ENCODE measurements at places on chromosomes 6 and 20.
A peak's percentile ranks its signal among the peaks of the same experiment; 100 is the strongest.

DNA sequence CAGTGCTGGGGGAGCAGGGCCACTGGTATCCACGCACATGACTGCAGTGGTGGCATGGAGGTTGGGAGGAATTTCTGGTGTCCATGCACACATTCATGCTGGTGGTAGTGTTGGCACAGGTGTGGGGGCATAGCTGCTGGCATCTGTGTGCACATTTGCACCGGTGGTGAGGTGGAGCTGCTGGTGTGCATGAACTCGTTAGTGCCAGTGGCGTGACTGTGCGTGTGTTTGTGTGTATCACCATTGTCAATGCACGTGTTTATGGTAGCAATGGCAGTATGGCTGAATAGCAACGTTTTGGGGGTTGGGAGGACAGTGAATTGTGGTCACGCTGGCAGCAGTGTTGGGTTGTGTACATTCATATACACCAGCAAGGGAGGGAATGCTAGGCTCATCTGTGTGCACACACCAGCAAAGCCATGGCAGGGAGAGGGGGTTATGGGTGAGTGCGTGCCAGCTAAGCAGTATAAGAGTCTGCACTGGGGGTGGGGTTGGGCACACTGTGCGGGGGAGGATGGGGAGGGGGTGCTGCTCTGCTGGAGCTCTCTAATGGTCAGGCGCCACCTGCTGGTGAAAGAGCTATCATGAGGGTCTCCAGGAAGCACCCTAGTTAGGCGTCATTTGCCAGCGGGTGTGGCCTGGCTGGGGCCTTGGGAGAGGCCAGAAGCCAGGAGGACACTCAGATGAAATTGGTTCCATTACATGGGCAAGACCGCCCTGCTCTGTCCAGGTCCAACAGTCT, 626.1 kb upstream of the ID4 start:
- peak; percentile 5 for DNase-seq

GRCh38 chr6:77457720-77458349, 5.5 kb downstream of the HTR1B start:
- peak; percentile 53 for DNase-seq

GRCh38 chr6:135158397-135158796, 22.7 kb upstream of the MYB start:
- DNase-seq: no peak

GRCh38 chr20:59177266-59178250, 13.9 kb downstream of the ZNF831 start:
- DNase-seq: no peak

DNA sequence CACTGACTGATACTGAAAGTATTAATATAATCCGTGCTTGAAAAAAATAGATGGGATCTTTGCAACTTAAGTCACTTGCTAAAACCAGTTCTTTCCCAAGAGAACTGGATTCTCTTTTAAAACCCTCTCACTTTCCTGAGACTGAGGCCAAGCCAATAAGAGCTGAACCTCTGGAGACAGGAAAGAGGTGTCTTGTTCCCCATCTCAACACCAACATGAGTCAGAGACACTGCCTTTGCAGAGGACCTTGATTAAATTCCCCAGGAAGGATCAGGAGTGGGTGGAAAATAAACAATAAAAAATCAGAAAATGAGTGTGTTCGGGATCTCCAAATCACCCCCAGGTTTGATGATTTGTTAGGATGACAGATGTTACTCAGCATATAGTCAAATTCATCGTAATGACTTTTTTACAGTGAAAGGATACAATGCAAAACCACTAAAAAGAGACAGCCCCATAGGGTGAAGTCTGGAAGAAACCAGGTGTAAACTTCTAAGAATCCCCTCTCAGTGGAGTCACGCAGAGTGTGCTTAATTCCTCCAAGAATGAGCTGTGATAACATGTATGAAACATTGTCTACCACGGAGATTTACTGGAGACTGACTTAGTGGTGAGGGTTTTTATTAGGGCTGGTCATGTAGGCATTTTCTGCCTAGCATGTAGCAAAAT, 122.8 kb upstream of the BEND3 start:
- no peak for DNase-seq

DNA sequence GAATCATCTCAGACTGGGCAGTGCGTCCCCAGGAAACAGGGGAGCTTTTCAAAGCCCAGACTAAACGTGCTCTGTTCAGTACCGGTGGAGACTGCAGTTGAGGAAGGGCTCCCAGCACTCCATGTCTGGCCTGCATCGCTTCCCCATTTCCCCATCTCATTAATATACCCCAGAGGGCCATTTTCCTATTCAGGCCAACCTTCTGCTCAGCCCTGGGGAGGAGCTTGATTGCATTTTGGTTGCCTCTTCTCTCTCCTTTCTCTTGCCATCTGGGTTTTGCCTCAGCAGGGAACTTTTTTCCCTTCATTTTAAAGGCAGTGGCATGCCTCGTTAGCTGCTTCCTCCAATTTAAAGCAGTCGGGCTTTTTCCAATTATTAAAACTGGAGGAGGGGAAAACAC, 394.3 kb upstream of the SOX4 start:
- no peak for DNase-seq

DNA sequence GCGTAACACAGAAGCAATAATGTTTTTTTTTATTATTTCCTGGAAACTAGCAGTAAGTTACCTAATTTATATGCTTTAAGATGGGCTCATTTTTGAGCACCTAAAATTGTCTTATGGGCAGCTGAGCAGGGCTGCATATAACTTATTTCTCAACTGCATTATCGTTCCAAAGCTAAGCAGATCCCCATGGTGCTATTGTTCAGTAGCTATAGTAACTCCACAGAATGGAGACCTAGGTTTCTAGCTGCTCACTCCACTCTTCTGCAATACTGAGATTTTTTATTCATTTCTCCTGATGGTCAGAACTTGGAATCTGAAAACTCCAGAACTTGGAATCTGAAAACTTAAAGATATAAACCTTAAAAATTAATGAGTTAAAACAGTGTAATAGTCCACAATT, 18.7 kb downstream of the CRISP1 start:
- DNase-seq: no peak

GRCh38 chr20:58669287-58670006, 18.4 kb downstream of the STX16 start:
- no peak for DNase-seq

GRCh38 chr6:166599205-166599604, 12.7 kb upstream of the RAMACL start:
- no peak for DNase-seq

DNA sequence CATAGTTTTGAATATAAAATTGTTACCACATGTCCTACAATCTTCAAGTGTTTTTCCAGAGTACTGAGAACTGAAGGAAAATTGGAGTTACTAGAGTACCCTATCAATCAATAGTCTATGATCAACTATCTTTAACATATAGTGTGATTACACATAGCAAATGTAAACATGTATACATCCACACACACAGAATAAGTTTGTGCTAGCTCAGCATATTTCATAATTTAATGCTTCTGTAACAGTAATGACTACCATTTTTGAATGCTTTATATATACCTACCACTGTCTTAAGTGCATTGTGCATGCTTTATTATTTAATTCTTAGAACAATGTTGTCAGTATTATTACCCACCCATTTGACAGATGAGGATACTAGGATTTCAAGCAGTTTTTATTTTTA, 523.9 kb downstream of the HAO1 start:
- no peak for DNase-seq

DNA sequence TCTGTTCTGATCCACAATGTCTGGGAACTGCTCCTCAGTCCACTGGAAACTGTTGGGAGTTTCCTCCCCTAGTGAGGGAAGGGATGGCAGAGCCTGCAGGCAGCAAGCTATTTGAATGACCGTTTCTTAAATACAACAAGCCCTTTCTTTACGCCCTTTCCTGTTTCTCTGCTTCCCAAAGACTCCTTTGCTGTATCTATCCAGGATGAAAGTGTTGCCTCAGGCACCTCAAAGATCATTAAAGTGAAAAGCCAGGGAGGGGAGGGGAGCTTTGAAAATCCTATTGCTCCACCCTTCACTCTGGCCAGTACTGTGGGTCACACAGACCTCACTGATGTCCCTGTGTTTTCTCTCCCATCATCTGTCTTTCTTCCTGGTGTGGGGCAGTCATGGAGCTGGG, 213.1 kb downstream of the RNF144B start:
- DNase-seq: no peak

GRCh38 chr6:41358503-41358902, 23.1 kb downstream of the NCR2 start:
- no peak for DNase-seq

DNA sequence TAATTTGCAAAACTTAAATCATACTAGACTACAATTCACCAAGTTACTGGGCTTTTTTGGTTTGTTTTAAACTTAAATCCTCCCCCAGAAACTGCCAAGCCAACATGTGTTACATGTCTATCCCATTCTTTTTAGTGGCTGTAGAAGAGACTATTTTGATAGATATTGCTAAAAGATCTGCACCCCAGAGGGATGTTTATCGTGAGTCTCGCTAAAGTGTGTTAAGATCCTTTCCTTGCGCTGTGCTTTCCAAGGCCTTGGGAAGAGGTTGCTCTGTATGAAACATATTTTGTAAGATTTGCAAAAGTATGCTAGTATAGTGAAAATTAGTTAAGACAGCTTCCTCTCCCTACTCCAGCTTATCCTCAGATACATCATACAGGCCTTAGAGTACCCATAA, 63.0 kb downstream of the GPX5 start:
- DNase-seq: no peak

DNA sequence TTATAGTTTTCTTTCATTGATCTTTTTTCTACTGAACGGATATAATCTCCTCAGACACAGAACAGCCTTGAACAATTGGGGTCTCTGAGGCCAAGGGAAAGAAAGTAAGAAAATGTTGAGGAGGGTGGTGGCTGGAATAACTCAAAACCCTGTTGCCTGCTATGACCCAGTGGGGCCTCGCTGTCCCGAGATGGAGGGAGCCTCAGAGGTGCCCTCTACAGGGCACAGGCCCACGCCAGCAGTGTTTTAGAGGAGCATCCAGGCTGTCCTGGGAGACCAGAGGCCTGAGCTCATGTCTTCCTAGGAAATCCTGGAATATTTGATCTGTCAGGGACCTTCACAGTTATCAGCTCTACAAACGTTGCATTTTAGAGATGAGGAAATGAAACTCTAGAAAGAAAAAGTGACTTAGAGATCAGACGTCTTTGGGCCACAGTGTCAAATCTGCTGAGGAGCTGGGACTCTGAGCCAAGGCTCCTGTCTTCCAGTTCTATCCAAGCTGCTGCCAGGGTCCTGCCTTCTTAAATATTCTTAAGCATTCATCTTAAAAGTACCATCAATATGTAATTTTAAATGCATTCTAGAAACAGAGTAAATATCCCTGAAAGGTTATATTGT, 26.3 kb downstream of the ALDH5A1 start:
- peak; percentile 55 for DNase-seq

GRCh38 chr6:166514196-166514595, 72.3 kb downstream of the RAMACL start:
- no peak for DNase-seq

GRCh38 chr20:47216819-47217410, 139.6 kb downstream of the ZMYND8 start:
- no peak for DNase-seq

GRCh38 chr6:21808045-21808470, 214.5 kb downstream of the SOX4 start:
- peak; percentile 39 for DNase-seq

DNA sequence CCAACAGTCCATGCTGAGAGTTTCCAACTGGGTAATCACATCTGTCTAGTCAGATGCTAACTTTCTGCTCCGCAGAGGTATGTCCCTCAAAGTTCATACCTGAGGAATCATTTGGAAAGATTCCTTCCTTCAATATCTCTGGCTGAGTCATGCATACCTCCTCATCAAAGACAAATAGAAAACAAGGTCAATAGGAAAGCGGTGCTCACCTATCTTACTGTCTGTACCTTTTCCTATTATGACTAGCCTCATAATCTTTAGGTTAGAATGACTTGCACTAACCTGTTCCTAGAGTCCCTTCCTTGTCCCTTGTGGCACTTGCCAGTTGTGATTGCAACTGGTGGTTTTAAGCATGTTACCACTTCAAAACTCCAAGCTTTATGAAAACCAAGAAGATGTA, 78.2 kb upstream of the PTPRK start:
- no peak for DNase-seq

DNA sequence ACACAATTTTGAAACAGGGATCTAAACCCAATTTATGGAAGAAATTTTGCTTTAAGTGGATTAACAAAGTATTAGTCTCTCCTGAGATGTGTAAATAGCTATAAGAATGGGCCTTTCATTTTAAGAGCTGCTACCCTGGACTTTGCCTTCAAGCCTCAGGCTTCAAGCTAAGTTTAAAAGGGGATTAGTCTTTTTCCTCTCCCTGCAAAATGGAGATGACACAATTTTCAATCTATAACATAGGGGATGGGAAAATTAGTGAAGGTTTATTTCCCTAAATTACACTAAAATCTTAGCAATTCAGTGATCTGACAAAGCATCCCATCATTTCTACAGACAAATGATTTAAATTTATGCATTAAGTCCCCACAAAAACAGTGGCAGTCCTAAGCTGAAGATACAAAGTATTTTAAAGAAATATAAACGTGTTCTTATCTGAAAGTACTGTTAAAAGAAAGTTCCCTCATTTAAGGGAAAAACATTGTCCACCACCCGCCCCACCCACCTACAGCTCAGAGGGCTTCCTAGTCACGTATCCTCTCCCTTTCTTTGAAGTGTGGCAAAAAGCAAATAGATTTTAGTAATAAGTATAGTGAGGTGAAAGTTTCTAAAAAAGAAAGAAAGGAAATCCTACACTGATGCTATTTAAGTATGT, 14.5 kb downstream of the ARHGAP18 start:
- DNase-seq: no peak

DNA sequence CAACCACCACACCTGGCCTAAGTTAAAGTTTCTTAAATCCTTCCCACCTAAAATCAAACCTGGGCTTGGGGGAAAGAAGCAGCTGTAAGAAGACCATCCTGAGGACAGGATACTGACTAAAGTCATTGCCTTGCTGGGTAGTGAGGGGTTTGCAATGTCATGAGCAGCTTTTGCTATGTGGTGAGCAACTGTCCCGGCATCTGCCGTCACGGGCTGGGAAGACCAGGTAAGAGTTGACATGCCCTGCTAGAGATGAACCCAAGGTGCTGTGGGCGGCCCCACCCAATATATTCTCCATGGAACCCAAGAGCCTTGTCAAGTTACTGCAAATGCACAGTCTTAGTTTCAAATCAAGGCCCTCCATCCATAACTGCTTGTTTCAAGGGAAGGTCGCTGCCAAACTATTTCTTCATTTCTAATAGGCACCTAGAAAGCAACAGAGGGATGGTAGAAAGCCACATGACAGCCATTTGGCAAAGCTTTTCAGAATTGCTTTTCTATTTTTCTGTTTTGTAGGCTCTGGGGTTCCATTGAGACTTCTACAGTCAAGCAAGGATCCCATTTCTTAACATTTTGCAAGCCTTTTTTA, 357.8 kb upstream of the JARID2 start:
- no peak for DNase-seq

GRCh38 chr20:51500311-51500710, 42.2 kb downstream of the NFATC2 start:
- DNase-seq: peak; percentile 27

GRCh38 chr6:42292004-42292740, 74.5 kb upstream of the MRPS10 start:
- peak; percentile 57 for DNase-seq

- DNase-seq: no peak
Observed at GRCh38 chr6:149211046-149211571, 106.4 kb upstream of the TAB2 start.
